ENCODE measurements at places on chromosomes 6 and 20.

- peak; percentile 27 for DNase-seq
Observed at GRCh38 chr6:41638002-41638934, at the start of gene MDFI. Gene MDFI (plus strand): TSS chr6:41638468. CDS start chr6:41638750, 282 bp downstream.

GRCh38 chr6:36728289-36729160, 30.9 kb downstream of the RAB44 start:
- no peak for DNase-seq

- DNase-seq: peak; percentile 71
Observed at GRCh38 chr6:17851720-17852161, 135.7 kb downstream of the KIF13A start.

DNA sequence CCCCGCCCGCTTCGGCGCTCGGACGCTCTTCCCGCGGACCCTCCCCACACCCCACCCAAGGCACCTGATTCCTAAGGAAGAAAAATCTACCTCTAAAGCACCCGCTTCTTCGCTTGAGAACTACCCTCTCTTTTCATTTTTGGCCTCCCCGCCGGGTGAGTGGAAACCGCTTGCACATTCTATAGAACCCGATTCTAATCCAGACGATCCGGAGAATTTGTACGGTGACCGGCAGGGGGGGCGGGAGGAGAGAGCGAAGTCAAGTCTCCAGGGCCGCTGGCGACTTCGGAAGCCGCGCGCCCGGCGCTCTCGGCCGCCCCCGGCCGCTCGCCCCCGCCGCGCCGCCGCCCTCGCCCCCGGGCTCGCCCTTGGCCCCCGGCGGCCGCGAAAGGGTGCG, at the start of gene RBM24:
RBM24 (plus strand) TSS at position 262 of the 397 bp plus-strand sequence. CDS start 221 bp downstream, outside the sequence.
- DNase-seq: peak; percentile 84

GRCh38 chr6:107673076-107673494, 151.0 kb downstream of the SCML4 start:
- DNase-seq: no peak

DNA sequence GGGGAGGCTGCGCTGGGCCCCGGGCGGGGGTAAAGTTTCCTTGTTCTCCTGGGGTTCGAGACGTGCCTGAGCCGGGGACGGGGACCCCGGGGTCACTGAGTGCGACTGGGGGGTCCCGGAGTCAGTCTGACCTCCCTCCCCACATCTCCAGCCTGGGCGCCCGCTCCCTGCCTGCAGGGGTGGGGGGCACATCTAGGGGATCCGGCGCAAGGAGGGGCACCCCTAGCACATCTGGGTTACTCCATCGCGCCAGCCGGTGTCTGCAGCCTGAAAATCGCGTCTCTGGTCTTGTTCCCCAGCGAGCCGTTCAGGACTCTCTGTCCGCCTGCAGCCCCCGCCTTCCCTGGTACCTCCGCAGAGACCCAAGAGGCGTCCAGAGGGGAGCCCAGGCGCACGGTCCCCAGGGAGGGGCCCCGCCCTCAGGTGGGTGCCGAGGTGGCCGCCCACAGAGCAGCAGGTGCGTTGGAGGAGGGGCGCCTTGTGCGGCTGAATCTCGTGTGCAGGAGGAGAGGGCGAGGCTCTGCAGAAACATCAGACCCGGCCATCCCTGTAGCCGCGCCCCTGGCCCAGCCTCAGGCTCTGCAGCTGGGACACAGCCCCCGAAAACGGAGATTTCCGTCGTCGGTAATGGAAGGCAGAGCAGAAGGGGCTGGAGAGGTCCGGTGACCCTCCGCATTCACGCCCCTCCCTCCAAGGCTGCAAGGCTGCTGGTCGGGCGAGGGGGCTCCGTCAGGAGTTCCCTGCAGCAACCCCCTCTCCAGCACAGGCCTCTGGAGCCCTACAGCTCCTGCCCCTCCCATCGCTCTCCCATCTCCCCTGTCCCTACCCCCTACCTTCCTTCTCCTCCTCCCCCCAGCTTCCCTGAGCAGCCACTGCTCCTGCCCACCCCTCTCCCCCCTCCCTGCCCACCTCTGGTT, 628 bp upstream of the CHRNA4 start:
- DNase-seq: no peak

DNA sequence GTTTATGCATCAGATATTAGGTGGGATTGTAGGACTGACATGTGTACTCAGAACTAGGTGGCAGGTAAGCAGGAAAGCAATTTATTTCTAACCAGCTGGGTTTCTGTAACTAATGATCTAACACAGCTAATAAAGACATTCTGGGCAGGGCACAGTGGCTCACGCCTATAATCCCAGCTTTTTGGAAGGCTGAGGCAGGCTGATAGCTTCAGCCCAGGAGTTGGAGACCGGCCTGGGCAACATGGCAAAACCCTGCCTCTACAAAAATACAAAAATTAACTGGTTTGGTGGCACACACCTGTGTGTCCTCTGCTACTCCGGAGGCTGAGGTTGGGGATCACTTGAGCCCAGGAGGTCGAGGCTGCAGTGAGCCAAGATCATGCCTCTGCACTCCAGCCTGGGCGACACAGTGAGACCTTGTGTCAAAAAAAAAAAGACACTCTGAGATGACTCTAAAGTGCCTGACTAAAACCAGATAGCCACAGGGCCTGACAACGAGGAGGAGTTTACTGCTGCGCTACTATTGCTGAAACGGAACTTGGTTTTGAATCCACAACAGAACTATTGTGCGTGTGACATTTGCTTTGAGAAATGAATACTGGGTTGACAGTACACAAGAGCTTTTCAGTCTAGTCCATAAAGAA, 29.2 kb upstream of the CEP85L start:
- DNase-seq: no peak

GRCh38 chr20:63850689-63851547, 10.4 kb upstream of the ABHD16B start:
- DNase-seq: no peak

DNA sequence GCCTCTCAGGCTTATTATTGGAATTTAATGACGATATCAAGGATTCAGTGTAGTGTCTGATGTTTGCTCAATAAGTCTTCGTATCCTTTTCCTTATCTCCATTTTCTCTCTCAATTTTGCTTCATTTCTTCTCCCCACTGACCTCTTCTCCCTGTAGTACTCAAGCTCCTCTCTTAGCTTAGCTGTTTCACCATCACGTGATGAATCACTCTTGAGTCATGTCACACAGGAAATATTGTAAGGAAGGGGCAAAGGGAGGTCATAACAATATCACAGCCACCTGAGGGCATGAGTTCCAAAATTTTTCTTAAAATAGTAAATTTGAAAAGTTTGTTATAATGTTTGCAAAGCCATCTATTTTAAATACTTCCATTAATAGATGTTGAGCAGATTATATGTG, 392.2 kb upstream of the MARCKS start:
- peak; percentile 51 for DNase-seq

- DNase-seq: no peak
Observed at GRCh38 chr6:16904957-16905356, 143.7 kb upstream of the ATXN1 start.

- DNase-seq: no peak
Observed at GRCh38 chr6:4496284-4496683, 279.9 kb upstream of the CDYL start.

GRCh38 chr6:110979565-110980101, 2.2 kb upstream of the RPF2 start:
- DNase-seq: no peak

- DNase-seq: no peak
Observed at GRCh38 chr20:49526056-49526455, 41.9 kb downstream of the PTGIS start.

DNA sequence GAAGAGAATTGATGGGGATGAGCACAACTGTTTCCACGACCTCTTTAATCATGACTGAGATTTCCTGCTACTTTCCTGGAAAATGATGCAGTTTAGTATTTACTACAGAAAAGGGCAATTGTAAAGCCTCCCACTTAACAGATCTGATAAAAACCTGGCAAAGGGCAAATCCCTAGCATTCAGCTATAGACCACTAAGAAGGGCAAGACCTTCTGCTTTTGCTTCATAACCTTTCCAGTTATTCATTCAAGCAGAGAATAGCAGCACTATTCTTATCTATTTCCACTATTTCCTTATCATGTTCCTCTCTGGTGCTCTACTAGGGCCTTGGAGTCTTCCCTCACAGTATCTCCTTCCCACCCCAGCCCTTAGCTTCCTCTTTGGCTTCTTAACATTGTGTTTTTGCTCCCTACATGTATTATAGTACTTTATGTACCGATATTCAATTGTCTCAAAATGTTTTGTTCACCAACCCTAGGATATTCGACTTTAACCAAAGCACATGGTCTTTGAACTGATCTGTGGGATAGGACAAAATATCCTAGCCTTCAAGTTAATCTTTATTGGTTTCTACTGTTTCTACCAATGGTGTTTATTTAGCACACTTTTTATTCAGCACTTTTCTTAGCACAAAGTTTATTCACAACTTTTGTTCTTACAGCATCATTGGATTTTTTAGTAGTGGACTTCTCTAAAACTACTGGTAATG, 32.7 kb upstream of the MANEA start:
- no peak for DNase-seq

DNA sequence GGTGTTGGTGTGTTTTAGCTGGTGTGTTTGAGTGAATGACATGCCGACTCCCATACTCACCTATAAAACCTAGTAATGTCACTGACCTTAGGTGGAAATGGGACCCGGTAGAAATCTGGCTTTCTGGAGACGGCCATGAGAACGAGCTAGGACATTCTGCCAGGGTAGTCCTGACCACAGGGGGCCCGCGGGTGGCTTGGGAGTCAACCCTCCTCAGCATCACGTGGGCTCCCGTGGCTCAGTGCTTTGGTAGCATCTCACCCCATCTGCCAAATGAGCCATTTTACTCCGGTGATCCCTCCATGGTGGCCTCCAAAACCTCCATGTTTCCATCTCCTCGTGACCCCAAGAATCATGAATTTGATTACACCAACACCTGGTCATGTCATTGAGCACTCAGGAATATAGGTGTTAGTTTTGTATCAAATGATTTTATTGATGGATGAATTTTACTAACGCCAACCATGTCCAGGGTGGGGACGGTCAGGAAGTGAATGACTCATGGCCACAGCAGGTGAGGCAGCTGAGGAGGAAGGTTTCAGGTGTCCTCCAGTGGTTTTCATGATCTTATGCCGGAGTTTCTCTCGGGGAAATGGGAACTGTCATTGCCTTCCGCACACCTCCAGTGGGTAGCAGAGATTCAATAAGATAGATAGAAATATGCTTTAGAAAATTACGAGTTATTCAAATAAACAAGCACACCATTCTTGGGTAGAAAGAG, 195.0 kb downstream of the SYNDIG1 start:
- DNase-seq: no peak

DNA sequence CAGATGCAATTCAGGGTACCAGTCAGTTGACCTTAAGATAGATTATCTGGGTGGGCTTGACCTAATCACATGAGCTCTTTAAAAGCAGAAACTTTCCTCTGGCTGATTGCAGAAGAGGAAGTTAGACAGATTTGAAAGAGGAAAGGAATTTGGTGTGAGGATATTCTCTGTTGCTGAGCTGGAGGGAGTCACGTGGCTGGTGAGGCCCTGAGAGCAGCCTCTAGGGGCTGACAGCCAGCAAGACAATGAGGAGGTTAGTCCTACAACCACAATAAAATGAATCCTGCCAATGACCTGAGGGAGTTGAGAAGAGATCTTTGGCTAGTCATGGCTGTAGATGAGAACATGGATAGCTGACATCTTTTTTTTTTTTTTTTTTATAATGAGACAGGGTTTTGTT, 87.0 kb upstream of the B3GAT2 start:
- no peak for DNase-seq

GRCh38 chr6:4124351-4124750, 11.0 kb downstream of the ECI2 start:
- no peak for DNase-seq

DNA sequence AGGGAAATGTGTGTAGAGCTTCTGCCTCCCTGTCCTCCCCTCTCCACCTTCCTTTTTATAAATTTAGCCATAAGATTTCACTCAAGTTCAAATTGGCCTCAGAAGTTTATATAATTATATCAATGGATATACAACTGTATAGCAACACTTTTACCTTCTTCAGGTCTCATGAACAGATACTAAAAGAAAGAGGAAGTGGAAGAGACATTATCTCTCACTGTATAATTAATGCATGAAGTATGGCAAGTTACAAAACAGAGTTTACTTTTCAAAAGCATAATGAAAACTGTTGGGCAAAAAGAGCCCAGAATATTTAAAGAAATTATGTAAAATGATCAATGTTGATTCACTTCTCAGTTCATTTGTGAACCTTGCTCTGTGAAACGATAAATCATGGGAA, 99.7 kb downstream of the PDE7B start:
- no peak for DNase-seq

DNA sequence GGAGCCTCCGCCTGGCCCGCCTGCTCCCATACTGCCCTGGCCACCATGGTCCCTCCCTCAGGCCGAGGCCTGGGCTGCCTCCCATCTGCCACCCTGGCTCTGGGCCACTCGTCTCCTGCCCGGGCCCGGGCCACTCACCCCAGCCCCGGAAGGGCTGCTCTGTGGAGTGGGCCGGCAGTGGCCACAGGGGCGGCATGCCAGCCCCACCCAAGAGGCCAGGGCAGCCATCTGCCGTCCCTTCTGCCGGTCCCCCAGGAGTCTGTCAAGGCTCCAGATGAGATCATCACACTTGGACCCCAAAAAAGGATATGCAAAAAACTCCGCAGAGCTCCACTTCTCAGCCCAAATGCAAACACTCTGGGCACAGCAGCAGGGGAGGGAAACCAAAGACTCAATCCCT, 23.8 kb upstream of the TLDC2 start:
- no peak for DNase-seq

DNA sequence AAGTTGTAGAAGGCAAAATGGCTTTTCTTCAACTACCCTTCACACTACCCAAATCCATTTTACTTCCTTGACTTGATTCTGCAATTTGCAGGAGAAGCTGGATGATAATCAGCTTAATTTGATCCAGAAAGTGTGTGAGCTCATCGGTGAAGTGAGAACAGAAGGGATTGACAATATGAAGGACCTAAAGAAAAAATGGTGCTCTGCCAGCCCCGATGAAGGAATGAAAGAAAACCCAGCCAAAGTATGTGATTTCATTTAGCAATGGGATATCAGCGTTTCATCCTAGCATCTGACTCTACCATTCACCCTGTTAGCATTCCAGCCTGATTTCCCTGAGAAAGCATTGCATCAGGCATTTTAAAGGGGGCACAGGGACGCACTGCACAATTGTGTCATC, 41.5 kb downstream of the CD164 start:
- no peak for DNase-seq

- DNase-seq: peak; percentile 84
Observed at GRCh38 chr20:48926821-48927220, 5.3 kb downstream of the ARFGEF2 start.

DNA sequence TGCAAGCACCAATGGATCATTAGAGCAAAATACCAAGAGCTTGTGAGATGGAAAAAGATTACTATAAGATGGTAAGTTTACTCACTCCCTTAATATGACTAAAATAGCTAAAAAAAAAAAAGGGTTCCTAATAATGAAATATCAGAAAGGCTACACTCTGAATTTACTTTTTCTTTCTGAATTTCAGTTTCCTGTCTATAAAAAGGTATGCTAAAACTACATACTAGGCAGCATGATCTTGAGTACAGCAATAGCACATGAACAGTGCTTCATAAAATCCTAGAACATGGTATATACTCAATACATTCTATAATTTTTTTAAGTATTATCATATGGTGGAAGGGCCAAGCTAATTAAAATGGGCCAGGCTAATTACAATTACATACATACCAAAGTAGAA, 24.0 kb upstream of the FAM135A start:
- DNase-seq: no peak

GRCh38 chr6:88813045-88813444, 150.4 kb downstream of the RNGTT start:
- DNase-seq: no peak

Measured in dermis blood vessel endothelial cell (primary cell).